Endothelial cell of coronary artery (primary cell): ENCODE measurements at places on chromosomes 4 and X. TPM values are rescaled to one million over a fixed set of nuclear protein-coding genes. Genes with fewer than 3 reads are reported as not detected.

Gene IBSP
- not detected in 2 replicates for total RNA-seq

Gene SLC2A9
- total RNA-seq: 1.4 and 1.6 TPM in 2 replicates

Gene DDX53
- total RNA-seq: not detected in 2 replicates

Gene CPE
- 1.4 and 1.9 TPM in 2 replicates for total RNA-seq

Gene VCX2
- not detected in 2 replicates for total RNA-seq

Gene KIAA1210
- not detected in 2 replicates for total RNA-seq

Gene JAKMIP1
- total RNA-seq: not detected in 2 replicates

Gene TLR8
- total RNA-seq: not detected in 2 replicates

Gene TMEM271
- total RNA-seq: not detected in 2 replicates

Gene CXCL10
- total RNA-seq: 0.09 TPM in 2 replicates

Gene PDZD4
- total RNA-seq: 0.09 TPM in 2 replicates

Gene LRIT3
- total RNA-seq: under 0.01 and 0.09 TPM in 2 replicates

Gene CTAG1A
- total RNA-seq: not detected in 2 replicates

Gene KDR
- total RNA-seq: 144 and 275 TPM in 2 replicates

Gene MAGEA2
- not detected in 2 replicates for total RNA-seq

Gene UGT2A1
- total RNA-seq: 0.27 and 0.85 TPM in 2 replicates

Gene TCEAL5
- not detected in 2 replicates for total RNA-seq

Gene ZNF280C
- 2.0 and 2.2 TPM in 2 replicates for total RNA-seq

Gene MTNR1A
- not detected in 2 replicates for total RNA-seq

Gene CLGN
- 0.09 and 0.54 TPM in 2 replicates for total RNA-seq

Gene GBA3
- not detected in 2 replicates for total RNA-seq

Gene NPY2R
- total RNA-seq: not detected in 2 replicates

Gene TAF7L
- total RNA-seq: 0.09 and 0.81 TPM in 2 replicates

Gene LIMCH1
- 17.9 and 32.1 TPM in 2 replicates for total RNA-seq

Gene GPRASP3
- total RNA-seq: 8.5 and 9.3 TPM in 2 replicates

Gene F11
- total RNA-seq: not detected in 2 replicates

Gene NUDT6
- 5.0 and 5.7 TPM in 2 replicates for total RNA-seq

Gene TCEANC
- 1.3 and 2.1 TPM in 2 replicates for total RNA-seq

Gene FAM114A1
- 111 and 167 TPM in 2 replicates for total RNA-seq

Gene CMC4
- 5.7 and 6.0 TPM in 2 replicates for total RNA-seq

Gene GAGE2A
- total RNA-seq: not detected in 2 replicates

Gene MND1
- total RNA-seq: 2.4 and 4.3 TPM in 2 replicates

Gene ERAS
- not detected in 2 replicates for total RNA-seq

Gene SLIT2
- total RNA-seq: 22.2 and 36.4 TPM in 2 replicates

Gene NHSL2
- total RNA-seq: 21.1 and 21.6 TPM in 2 replicates

Gene GNRHR
- not detected in 2 replicates for total RNA-seq
